ENCODE measurements at places on chromosomes 3 and 15.
A peak's percentile ranks its signal among the peaks of the same experiment; 100 is the strongest.

DNA sequence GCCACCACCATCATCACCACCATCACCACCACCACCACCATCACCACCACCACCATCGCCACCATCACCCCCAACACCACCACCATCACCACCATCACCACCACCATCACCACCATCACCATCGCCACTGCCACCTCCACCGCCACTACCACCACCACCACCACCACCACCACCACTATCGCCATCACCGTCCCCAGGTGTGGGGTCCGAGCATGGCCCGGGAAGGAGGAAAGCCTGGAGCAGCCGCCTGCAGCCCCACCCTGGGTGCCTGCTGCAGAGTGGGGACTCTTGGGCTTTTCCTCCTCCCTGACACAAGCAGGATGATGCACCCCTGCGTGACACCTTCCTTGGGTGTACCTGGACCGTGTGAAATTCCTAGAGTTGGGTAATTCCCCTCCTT lies 43.9 kb downstream of the MUC4 start:
- no peak for DNase-seq

DNA sequence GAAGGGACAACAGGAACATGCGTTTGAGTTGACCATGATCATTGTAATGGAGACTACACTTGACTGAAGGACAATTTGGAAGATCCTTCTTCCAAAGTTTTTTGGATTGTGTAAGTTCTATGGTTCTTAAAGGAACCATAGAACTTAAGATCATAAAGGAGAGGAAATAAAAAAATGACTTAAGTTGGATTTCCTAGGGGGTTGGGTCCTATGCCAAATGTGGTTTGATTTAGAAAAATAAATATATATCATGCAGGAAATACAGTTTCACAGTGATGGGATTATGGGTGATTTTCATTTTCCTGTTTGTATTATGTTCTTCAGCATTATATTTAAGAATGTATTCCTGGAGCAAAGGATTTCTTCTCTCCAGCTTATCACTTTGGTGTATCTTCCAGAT lies 305.5 kb upstream of the DPH6 start:
- no peak for DNase-seq

- no peak for DNase-seq
Observed at GRCh38 chr3:194373899-194374298, 4.4 kb upstream of the LRRC15 start.

- no peak for DNase-seq
Observed at GRCh38 chr15:34789326-34789725, 6.0 kb downstream of the ACTC1 start.

DNA sequence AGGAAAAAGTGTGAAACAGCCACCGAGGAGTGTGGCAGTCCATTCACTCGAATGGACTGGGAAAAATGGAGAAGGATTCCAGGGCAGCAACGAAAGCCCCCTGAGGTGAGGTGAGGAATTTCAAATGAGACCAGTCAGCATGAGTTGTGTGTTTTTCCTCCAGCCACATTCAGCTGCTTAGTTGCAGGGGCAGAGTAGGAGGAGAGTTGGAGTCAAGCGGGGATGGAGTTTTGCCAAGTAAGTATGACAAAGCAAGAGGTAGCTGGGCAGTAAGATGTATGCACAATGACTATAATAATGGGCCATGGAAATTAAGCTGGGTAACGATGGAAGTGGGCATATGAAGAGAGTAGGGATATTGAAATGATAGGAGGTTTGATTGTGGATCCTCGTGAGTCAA lies 64.4 kb downstream of the CCDC54 start:
- DNase-seq, result no peak

DNA sequence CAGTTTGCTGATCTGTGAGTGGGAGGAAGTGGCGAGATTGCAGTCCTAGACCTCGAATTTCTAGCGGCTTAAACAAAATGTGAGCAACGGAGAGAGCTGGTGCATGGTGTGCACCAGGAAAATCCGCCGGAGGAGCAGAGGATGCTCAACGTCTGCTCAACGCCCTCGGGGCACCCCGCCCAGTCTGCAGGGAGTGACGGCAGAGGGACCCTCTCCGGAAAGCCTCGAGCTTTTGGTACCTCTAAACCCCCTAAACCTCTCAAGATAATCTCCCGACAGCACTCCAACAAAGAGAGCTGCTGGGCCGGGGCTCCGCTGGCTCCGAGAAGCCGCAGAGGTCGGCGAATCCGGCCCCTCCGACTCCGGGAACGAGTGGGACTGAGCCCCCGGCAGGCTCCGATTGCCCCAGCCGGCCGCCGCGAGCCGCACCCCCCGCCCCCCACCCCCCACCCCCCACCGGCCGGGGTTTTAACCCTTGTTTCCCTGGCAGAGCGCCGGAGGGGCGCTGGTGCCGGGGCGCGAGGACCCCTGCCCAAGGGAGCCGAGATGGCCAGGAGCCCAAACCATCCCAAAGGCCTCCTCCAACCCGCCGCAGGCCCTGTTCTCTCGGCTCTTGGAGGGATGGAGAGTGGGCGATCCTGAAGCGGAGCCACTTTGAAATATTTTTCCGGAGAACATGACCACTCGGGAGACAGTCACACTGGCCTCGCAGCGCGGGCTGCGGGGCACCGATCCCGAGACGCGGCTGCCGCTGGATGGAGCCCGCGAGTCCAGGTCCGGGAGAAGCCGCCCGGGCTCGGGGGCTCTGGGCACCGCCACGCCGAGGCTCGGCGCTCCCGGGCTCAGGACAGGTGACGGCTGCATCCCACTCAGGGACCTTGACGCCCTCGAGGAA lies 1.5 kb downstream of the MEGF11 start:
- peak; percentile 2 for DNase-seq

- no peak for DNase-seq
Observed at GRCh38 chr3:177106184-177106583, 91.1 kb downstream of the TBL1XR1 start.

DNA sequence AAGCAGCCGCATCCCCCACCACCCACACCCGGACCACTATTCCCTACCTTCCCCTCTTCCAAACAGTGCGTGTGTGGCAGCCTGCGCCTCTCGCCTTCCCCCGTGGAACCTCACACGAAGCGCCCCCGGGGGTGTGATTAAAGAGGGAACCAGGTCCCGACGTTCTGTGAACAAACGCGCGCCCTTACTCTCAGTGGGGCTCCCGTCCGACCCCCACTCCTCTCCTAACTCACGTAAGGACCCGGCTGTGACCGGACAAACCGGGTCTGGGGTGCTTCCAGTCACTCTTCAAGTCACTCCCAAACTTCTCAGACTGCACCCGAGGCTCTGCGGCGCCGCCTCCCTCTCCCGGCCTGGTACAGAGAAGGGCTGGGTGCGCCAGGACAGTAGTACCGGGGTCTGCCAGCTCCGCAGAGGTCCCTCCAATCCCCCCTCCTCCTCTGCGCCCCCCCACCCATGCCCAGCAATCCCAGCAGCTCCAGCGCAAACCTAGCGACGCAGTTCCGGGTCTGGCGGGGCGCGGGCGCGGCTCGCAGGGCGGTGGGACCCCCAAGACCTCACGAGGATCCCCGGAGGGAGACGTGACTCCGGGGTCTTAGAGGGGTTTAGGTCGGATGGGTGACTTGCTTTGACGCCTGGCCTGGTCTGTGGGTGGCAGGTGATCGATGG lies 574 bp downstream of the DUOXA1 start:
- DNase-seq, result no peak

DNA sequence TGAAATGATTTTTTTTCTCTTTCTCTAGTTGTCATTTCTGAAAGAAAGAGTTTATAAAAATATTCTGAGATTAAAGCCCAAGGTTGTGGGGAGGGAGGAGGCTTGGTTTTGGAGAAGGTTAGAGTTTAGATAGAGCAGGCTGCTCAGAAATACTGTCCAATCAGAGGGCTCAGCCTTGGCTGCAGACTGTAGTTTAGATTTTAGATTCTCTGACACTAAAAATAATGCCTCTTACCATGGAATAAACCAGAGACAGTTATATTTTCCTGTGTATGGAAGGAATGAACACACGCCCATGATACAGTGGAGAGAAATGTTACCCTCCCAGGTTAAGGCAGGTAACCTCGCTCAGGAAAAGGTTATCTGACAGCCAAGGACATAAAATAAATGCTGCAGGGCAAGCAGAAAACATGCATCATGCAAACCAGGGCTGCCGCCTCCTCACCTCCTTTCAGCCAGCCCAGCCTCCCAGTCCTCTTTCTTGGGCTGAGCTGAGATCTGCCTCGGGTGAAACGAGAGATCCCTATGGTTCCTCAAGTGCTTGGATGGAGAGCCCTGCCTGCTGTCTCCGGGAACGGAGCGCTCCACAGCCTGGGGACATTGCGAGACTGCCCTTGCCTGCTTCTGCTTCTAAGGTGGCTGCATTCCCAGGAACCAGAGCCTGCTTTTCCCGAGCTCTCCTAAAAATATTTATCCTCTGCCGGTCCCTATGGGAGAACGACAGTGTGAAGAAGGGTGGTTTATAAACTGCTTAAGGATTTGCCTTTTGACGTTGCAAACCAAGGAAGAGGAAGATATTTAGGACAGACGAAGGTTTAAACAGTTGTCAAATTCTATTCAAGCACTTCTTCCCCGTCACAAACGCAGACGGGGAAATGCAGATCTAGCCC lies 848 bp downstream of the NCEH1 start:
- DNase-seq, result no peak

DNA sequence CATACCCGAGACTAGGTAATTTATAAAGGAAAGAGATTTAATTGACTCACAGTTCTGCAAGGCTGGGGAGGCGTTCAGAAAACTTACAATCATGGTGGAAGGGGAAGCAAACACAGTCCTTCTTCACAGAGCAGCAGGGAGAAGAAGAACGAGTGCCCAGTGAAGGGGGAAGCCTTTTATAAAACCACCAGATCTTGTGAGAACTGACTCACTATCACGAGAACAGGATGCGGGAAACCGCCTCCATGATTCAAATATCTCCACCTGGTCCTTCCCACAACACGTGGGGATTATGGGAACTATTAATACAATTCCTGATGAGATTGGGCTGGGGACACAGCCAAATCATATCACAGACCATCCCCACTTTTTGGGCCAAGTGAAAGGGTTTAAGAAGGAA lies 58.8 kb upstream of the CTXND1 start:
- DNase-seq, result no peak

GRCh38 chr3:33149342-33149741 lies 35.5 kb downstream of the CRTAP start:
- DNase-seq, result no peak

- DNase-seq, result no peak
Observed at GRCh38 chr3:87044846-87045245, 53.9 kb upstream of the VGLL3 start.

DNA sequence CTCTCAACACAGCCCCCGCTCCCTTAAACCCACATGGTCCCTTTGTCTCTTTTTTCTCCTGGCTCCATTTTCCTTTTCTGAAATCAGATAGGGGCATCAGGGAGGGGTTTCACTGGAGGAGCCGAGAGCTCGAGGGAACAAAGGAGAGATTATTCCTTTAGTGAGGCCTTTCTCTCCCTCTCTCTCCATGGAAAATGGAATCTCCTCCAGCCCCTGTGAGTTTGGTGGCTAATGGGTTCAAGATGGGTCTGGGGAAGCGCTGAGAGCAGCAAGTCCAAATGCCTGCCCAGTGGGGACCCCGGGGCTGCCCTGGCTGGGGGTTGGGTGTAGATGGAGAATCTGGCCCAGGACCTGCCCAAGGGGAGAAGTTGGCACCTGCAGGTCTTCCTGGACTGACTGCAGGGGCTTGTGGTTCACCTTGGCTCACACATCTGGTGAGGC lies 56.8 kb downstream of the ITGA11 start:
- DNase-seq, result no peak

DNA sequence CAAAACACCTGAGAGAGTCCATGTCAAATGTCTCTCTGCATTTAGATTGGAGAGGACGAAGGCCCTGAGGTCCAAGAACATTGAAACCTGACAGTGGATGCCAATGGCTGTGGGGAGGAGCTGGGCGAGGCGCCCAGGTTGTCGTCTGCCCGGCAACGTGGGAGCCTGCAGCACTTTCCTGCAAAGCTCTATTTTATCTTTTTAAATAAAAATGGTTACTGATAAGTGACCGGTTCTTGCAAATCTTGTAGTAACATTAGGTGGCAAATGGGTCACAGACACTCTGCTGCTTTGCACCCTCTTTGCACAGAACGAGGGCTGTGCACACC lies 19.5 kb upstream of the FANCD2 start:
- no peak for DNase-seq

DNA sequence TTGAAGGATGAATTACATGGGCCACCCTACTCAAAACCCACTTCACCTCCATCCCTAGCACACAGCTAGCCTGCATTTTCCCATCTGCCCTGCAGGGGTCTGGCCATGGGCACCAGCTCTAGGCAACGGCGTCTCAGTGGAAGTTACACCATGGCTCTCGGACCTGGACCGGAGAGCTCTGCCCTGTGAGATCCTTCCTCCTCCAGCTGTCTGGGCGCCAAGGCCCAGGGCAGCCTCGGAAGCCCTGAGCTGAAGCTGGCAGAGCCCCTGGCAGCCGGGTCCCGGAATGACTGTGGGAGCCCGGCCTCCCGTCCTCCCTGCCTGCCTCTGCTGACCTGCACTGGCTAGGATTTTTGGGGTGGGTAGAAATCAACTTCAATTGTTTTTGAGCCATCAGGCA lies 98.9 kb downstream of the CHSY1 start:
- DNase-seq, result no peak

GRCh38 chr3:14227856-14228255 lies 49.2 kb downstream of the LSM3 start:
- DNase-seq, result no peak

DNA sequence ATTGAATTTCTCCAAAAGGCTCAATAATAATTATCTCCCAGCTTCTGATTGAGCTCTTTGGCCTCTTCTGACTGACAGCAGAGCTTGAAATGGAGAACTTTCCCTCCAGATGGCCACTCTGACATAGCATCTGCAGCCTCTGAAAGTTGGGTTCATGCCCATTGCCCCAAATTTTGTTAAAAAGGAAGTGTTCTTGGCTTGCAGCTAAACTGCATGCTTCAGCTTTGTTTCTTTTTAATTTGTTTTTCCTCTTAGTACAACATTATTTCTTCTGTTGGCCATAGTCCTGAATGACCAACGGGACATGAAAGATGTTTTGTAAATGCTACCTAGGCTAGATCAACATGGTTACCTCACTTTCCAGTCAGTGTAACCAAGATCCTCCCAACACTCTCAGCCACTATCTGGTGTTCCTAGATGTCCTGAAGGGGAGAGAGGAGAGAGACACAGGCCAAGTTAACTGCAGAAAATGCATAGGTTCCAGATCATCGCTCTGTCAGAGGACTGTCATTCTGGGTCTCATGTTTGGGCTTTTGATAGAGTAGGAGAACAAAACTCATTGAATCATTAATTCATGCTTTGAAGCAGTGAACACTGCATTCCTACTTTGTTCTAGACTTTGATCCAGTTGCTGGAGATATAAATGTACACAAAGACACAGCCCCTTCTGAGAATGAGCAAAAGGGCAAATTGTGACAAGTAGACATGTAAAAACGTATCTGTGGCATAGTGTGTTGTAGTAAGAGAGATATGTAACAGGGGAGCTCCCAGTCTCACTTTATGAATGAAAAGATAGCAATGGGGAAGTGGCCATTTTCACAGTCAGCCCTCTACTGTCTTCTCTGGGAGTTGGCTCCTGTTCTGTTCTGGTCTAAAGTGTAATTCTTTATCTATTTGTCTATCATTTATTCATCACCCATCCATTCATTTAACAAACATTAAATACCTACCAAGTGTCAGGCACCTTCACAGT lies 156.2 kb downstream of the ZNF621 start:
- DNase-seq, result no peak

GRCh38 chr15:98443526-98443925 lies 204.8 kb upstream of the IGF1R start:
- DNase-seq, result no peak

Measured in CD4-positive, alpha-beta T cell treated with Interleukin-4 for 4 hours (primary cell).